ENCODE measurements at places on chromosomes 12 and 14. TPM values are rescaled to one million over a fixed set of nuclear protein-coding genes. Genes with fewer than 3 reads are reported as not detected.

GRCh38 chr14:75025082-75025481 lies 22.4 kb downstream of the EIF2B2 start:
- no peak for DNase-seq

GRCh38 chr12:62776575-62776974 lies 158.4 kb downstream of the PPM1H start:
- DNase-seq = no peak

DNA sequence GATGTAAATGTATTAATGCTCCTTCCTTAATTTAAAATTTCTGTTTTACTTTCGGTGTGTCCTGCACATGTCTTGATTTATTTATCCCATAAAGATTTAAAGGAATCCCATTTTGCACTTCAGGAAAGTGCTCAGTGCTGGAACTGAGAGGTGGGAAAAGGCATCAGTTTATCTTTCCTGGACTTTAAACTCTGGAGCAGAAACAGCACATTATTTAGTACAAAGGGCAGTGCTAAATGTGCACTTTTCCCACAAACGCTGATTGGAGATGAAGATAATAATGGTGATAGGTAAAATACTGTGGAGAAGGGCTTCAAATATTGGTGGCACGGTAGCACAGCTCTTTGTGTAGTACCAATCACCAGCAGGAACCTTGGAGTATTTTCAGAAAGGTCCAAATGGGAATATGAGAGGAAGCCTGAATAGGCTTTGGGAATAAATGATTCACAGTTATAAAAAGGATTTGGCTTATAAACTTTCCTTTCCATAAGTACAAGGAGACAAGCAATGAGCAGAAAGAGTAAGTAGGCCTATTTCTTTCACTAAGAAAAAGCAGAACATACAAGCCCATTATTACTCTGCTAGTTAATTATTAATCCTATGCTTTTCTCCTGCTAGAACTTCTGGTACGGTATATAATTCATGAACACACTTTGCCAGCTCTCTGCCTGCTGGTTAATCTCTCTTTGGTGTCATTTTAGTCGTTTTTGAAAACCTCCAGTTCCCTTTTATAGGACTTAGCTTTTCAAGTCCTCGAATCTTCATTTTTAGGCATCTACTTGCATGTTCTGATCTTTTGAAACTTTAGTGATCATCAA lies 58.3 kb downstream of the SLC15A5 start:
- DNase-seq = no peak

DNA sequence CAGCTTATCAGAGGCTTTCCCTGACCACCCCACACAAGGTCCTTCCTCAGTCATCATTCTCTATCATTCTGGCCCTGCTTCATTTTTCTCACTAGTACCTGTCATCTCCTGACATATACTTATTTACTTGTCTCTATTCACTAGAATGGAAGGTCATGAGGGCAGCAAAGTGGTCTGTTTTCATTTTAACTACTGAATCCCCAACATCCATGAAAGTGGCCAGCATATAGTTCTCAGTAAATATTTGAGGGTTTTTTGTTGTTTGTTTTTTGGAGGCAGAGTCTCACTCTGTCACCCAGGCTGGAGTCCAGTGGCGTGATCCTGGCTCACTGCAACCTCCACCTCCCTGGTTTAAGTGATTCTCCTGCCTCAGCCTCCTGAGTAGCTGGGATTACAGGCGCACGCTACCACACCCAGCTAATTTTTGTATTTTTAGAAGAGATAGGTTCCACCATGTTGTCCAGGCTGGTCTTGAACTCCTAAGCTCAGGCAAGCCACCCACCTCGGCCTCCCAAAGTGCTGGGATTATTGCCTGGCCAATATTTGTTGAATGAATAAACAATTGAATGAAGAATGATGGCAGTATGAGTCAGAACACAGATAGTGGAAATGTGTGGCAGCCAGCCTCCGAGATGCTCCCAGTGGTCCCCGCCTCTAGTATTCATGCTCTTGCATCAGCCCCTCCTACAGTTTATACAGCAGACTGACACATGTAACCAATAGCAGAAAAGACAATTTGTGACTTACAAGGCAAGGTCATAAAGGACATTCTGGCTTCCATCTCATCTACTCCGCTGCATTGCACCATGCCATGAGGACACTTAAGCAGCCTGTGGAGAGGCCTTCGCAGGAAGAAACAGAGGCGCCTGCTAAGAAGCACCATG lies 7.0 kb upstream of the ANO6 start:
- no peak for DNase-seq

ZNF384 gene
- 74.4 TPM for total RNA-seq

TMPRSS12 gene
- not detected for total RNA-seq

Data from endodermal cell (in vitro differentiated cells).